Cortex of kidney (tissue), 1 donor: ENCODE measurements at places on chromosomes 7 and 10.

DNA sequence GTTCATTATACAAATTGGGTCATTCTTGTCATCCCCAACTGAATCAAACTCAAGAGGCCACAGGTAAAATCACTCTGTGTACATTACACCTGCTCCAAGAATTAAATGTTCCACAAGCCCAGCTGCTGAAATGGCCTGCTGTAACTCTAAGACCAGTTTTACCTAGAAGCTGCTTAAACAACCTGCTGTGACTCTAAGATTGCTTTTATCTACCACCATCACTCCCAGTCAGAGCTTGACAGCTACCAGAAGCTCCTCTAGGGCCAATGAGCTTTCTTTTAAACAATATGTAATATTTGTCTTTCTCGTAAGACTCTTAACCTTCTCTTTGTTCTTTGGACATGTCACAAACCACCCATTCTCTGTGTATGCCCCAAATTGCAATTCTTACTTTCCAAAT is 141.8 kb upstream of the LRGUK start:
- DNase-seq, result no peak

DNA sequence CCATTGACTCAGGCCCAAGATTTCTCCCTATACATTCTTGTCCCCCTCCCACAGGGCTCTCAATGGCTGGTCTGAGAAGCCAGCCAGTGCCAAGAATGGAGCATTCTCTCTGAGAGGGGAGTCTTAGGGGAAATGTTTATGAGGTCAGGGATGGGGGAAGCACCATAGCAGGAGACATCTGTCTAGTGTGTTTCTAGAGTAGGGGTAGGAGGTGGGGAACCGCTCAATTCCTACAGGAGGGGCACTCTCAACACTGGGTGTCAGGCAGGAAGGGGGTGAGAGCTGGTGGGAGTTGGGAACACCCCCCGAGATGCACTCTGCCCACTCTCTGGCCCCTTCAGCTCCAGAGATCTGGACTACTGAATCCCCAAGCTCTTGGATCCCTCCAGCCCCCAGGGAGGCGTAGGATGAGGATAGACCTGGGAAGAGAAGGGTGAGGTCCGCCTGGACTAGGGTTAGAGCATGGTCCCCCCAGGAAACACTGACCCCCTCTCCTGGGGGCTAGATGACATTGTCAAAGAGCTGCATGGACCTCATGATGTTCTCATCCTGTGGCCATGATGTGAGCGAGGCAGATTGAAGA is 8.7 kb upstream of the OGA start:
- DNase-seq, result no peak

DNA sequence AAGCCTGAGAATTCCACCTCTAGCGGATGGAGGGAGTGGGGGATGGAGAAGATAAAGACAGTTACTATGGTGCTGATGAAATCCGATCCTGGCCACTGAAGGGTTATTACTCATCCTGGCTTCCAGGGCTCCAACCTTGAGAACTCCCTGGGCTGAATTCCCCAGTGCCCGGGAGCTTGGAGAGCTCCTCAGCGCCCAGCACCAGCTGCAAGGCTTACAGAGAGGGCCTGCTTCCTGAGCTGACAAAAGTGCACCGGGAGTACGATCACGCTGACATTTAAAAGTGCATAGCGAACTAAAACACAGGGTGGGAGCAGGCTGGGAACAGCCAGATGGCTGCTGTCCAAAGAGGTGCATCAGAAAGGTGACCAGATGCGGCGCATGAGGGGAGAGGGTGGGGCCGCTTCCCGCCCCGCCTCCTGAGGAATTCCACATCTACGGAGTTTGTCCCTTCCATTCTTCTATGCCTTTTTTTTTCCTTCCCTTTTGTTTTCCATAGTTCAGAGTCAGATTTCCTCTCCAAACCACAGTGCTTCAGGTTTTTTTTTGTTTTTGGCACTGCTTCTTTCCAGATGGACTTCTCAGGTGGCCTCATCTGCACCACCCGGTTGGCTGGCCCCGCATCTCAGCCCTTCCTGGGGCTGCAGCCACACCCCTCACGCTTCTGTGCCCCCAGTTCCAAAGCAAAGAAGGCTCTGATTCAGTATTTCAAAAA is 62.4 kb upstream of the MKRN1 start:
- DNase-seq, result no peak

- no peak for DNase-seq
Measured at GRCh38 chr7:142359694-142360279, 101.9 kb upstream of the PRSS58 start.

- DNase-seq, result no peak
Measured at GRCh38 chr7:138091032-138091431, 14.8 kb downstream of the AKR1D1 start.

DNA sequence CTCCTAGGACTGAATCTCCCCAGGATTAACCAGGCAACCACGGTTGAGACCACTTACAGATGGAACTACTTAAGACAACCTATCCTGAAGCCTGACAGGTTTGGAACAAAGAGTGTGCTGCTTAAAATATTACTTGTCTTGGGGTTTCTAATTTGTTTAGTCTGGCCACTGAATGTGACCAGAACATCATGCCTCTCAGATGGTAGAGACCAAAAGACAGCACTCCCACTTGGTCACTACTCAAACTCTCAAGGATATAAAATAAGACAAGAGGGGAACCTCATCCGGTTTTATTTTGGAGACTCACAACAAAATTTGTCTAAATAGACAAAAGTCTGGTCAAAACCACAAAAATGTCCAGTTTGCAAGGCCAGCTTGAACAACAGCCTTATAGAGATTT is 15.3 kb downstream of the MRPL32 start:
- DNase-seq, result no peak

DNA sequence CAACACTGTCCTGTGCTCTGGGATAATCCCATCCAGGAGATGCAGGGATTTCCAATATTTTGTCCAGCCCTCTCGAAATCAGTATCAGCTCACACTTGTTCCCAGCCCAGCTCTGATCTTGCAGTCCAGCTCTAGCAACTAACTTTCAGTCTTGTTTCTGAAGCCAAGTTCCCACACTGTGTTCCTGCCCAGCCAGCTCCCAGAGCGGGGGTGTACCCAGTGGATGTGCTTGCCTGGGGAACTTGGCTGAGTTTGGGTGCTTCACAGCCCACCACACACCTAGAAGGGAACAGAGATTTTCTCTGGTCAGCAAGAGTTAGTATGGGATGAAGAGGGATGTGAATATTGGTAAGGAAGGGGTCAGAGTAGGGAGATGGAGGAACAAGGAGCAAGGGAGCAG is 57.5 kb upstream of the RAPGEF5 start:
- no peak for DNase-seq
